ENCODE measurements at places on chromosomes 1 and 21. TPM values are rescaled to one million over a fixed set of nuclear protein-coding genes. Genes with fewer than 3 reads are reported as not detected.

The MDM4 gene
- 141 TPM for total RNA-seq

The PODN gene
- 54.8 TPM for total RNA-seq

The SELL gene
- total RNA-seq, result 10.3 TPM

The SPATA17 gene
- total RNA-seq, result not detected

The SERPINC1 gene
- not detected for total RNA-seq

The KRTAP12-2 gene
- not detected for total RNA-seq

The BARHL2 gene
- not detected for total RNA-seq

- H3K36me3 ChIP-seq, result no peaks in the 10 kb centered on the region
- H3K27ac ChIP-seq, result no peak overlapping the region
- H3K4me1 ChIP-seq, result no peaks in the 10 kb centered on the region
- peak; percentile 71 for DNase-seq
Observed at GRCh38 chr21:41752231-41752681, 14.6 kb downstream of the RIPK4 start.

- no peak overlapping the region for H3K4me3 ChIP-seq
- no peaks in the 10 kb centered on the region for H3K27me3 ChIP-seq
- H3K27ac ChIP-seq, result no peak overlapping the region
- DNase-seq, result no peak
Observed at GRCh38 chr1:214321705-214322453, 40.9 kb downstream of the SMYD2 start.

GRCh38 chr21:17768840-17769446 lies 50.2 kb downstream of the C21orf91 start:
- H3K4me1 ChIP-seq, result no peaks in the 10 kb centered on the region
- no peak overlapping the region for H3K4me3 ChIP-seq
- no peak overlapping the region for H3K27ac ChIP-seq
- H3K27me3 ChIP-seq, result no peaks in the 10 kb centered on the region
- no peaks in the 10 kb centered on the region for H3K36me3 ChIP-seq

GRCh38 chr1:235783148-235783776 lies 83.4 kb downstream of the LYST start:
- H3K27ac ChIP-seq, result no peak overlapping the region
- H3K36me3 ChIP-seq, result no peaks in the 10 kb centered on the region
- no peak for DNase-seq
- no peaks in the 10 kb centered on the region for H3K4me1 ChIP-seq
- H3K27me3 ChIP-seq, result peaks cover 1% of the 10 kb centered on the region

DNA sequence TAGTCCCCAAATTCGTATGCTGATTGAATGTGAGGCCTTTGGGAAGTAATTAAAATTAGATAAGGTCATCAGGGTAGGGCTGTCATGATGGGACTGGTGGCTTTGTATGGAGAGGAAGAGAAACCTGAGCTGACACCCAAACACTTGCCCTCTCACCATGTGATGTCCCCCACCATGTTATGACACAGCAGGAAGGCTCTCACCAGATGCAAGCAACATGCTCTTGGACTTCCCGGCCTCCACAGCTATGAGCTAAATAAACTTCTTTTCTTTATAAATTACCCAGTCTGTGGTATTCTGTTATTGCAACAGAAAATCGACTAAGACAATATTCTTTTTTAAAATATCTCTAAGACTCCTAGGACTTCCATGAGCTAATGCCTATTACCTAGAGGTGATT lies 43.6 kb upstream of the GUCA2B start:
- H3K27ac ChIP-seq, result no peak overlapping the region
- H3K4me3 ChIP-seq, result no peak overlapping the region
- H3K27me3 ChIP-seq, result no peaks in the 10 kb centered on the region
- no peak for DNase-seq

GRCh38 chr1:47797575-47797974 lies 199.6 kb downstream of the TRABD2B start:
- H3K4me1 ChIP-seq, result no peaks in the 10 kb centered on the region
- H3K4me3 ChIP-seq, result no peak overlapping the region
- no peaks in the 10 kb centered on the region for H3K36me3 ChIP-seq
- H3K27ac ChIP-seq, result no peak overlapping the region
- no peak for DNase-seq
- no peaks in the 10 kb centered on the region for H3K27me3 ChIP-seq

DNA sequence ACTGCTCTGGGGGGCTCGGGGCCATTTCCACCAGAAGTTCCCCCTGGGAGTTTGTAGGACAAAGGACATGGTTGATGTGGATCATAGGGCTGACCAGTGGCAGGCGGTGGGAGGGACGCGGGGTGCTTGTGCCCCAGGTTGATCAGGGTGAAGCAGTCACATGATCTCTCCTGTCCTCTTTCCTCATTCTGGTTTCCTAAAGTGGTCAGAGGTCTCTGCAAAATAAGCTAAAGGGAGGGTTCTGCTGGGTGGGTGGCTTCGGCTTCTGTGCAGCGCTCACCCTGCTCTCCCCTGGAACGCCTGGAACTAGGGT lies 9.2 kb downstream of the PDXK start:
- no peaks in the 10 kb centered on the region for H3K27me3 ChIP-seq
- H3K4me3 ChIP-seq, result no peak overlapping the region
- no peak for DNase-seq
- no peaks in the 10 kb centered on the region for H3K4me1 ChIP-seq

DNA sequence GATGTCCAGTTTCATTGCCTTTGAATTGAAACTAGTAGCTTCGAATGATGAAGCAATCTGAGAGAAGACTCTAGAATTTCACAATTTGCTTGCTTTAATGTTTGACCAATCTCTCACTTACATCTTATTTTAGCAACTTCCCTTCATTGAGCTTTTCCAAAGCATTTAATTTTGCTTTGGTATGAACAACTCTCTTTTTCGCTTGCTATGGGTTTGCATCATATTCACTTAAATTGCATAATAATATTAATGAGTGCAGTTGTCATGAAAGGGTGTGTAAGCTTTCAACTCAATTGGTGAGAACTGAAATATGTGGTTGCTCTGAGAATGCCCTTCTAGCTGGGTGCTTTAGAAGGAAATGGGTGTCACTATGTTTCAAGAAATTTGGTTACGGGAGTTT lies 309.2 kb downstream of the HLX start:
- no peaks in the 10 kb centered on the region for H3K36me3 ChIP-seq
- H3K27me3 ChIP-seq, result no peaks in the 10 kb centered on the region
- no peak for DNase-seq
- no peak overlapping the region for H3K4me3 ChIP-seq
- no peak overlapping the region for H3K27ac ChIP-seq

- peaks cover 22% of the 10 kb centered on the region for H3K4me1 ChIP-seq
- no peak for DNase-seq
- no peaks in the 10 kb centered on the region for H3K27me3 ChIP-seq
- H3K4me3 ChIP-seq, result no peak overlapping the region
- no peaks in the 10 kb centered on the region for H3K36me3 ChIP-seq
Observed at GRCh38 chr21:34112316-34113033, 39.1 kb downstream of the MRPS6 start.

- no peaks in the 10 kb centered on the region for H3K36me3 ChIP-seq
- no peaks in the 10 kb centered on the region for H3K4me1 ChIP-seq
- H3K27ac ChIP-seq, result no peak overlapping the region
Observed at GRCh38 chr1:41390166-41390565, 28.9 kb downstream of the FOXO6 start.

DNA sequence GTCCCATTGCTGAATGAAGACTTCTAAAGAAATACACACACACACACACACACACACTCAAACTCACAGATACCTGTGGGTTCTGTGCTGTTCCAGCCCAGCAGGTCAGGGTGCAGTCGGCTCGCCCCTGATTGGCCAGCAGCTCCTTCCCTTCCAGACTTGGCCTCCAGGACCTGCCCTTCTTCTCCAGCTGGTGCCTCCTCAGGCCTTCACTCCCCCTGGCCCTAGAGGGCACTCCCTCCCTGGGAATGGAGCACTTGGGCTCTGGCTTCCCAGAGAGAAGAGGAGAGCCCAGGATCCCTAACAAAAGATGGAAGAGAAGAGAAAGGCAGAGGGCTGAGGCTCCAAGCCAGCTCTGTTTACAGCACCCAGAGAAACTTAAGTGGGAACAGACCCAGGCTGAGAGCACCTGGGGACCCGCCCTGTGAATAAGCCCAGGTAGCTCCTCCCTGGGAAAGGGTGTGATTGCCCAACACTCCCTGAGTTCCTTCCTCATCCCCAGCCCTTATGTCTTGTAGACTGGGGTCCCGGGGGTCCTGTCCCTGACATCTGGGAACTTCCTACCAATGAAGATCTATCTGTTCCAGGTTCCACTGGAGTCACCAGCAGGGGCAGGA lies at the start of gene PGLYRP3:
TSS of gene PGLYRP3 (minus strand) at position 383 of the 617 bp plus-strand sequence. CDS start 2,287 bp downstream, outside the sequence.
- H3K36me3 ChIP-seq, result no peaks in the 10 kb centered on the region
- H3K4me3 ChIP-seq, result no peak within 1 kb of the TSS
- no peak within 1 kb of the TSS for H3K27ac ChIP-seq
- no peaks in the 10 kb centered on the region for H3K4me1 ChIP-seq
- no peaks in the 10 kb centered on the region for H3K27me3 ChIP-seq

DNA sequence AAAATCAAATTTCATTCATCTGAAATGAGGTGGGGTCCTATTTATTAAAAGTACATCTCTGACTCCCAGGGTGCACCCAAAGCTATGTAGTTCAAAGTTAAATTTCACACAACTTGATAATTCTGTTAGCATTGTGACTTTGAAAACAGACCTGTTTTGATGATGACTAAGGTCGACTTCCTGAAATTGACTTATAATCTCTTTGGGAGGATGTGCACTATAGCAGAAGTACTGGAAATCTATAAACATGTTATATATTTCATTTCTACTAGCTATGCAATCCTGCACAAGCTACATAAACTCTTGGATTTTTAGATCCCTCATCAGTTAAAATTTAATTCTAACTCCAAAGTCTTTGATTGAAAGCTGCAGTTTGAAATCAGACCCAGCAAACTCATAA lies 507.6 kb downstream of the NEGR1 start:
- no peak for DNase-seq
- H3K27ac ChIP-seq, result no peak overlapping the region
- H3K4me3 ChIP-seq, result no peak overlapping the region
- no peaks in the 10 kb centered on the region for H3K27me3 ChIP-seq
- H3K36me3 ChIP-seq, result no peaks in the 10 kb centered on the region

- peak; percentile 67 for DNase-seq
- H3K4me1 ChIP-seq, result no peaks in the 10 kb centered on the region
- no peaks in the 10 kb centered on the region for H3K36me3 ChIP-seq
- H3K4me3 ChIP-seq, result no peak overlapping the region
Observed at GRCh38 chr1:221724931-221725605, 16.8 kb downstream of the DUSP10 start.

GRCh38 chr1:175862408-175862807 lies 119.0 kb upstream of the TNR start:
- no peaks in the 10 kb centered on the region for H3K36me3 ChIP-seq
- no peaks in the 10 kb centered on the region for H3K4me1 ChIP-seq
- H3K4me3 ChIP-seq, result no peak overlapping the region
- H3K27ac ChIP-seq, result no peak overlapping the region
- no peaks in the 10 kb centered on the region for H3K27me3 ChIP-seq

Measured in aorta (tissue), 5 donors.